ENCODE measurements at places on chromosomes 6 and 20.

DNA sequence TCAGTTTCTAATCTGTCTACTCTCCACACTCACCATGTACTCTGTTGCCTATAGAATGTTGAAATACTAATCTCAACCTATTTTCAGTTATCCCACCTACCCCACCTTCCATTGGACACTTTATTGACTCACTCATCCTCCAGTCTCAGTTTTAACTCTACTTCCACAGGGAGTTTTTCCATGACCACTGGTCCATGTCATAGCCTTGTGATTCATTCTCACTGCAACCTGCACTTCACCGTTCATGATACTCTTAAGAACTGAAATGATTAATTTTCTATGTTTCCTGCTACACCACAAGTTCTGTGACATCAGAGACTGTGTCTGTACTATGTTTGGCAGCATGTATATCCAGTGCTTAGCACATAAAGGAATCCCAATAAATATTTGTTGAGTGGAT, 122.8 kb upstream of the HSF2 start:
- no peak for DNase-seq

GRCh38 chr6:142871910-142872331, 73.1 kb downstream of the HIVEP2 start:
- no peak for DNase-seq

DNA sequence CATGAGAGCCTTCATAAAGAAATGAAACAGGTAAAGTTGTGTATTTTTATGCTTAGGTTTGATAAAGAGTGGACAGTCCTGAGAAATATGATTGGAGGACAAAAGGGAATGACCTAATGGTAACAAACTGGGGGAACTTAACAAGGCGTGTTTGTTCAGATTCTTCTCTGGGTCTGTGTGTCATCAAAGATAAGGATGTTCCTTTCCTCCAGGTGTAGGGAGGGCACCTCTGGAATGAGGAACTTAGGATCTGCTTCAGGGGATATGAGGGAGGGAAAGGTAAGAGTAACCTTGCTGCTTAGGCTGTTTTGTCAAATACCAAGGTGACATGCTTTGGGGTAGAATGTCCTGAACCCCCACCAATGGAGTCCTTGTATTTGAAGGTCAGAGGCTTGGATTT, 291.9 kb downstream of the KCNQ5 start:
- no peak for DNase-seq

- no peak for DNase-seq
Measured at GRCh38 chr20:51423290-51423667, 119.2 kb downstream of the NFATC2 start.

- DNase-seq: no peak
Measured at GRCh38 chr20:42701948-42702347, 487.8 kb downstream of the PTPRT start.

DNA sequence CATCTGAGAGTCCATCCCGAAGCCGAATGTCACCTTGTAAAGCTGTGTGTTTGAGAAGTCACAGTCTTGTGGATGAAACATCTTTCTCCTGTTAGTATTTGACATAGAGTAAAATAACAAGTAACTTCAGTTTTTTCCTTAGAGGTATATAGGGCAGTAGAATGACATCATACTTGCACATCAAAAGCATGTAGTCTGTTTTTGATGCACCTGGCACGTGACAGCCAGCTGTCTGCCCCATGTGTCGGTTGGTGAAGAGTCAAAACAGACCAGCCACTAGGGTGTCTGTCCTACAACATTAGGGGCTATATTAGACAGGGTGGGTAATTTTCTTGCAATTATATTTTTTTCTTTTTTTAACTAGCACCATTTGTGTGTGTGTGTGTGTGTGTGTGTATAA, 70.2 kb downstream of the SNX9 start:
- DNase-seq: no peak

- DNase-seq: no peak
Measured at GRCh38 chr6:149379977-149380376, 20.1 kb upstream of the SUMO4 start.

DNA sequence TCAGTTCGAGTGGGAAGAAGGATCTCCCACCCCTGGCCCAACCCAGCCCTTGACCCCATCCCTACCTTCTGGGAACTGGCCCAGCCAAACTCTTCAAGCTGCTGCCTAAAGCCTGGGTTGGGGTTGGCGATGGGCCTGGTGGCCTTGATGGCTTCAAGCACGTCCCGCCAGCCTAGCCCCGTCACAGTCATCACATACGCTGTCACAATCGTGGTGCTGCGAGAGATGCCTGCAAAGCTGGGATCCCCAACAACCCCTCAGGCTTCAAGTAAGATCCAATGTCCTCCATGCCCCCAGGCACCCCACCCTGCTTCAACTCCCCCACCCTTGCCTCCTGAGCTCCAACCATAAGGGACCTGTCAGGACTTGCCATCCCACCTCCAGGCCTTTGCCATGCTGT, 7.8 kb downstream of the DUSP15 start:
- no peak for DNase-seq

DNA sequence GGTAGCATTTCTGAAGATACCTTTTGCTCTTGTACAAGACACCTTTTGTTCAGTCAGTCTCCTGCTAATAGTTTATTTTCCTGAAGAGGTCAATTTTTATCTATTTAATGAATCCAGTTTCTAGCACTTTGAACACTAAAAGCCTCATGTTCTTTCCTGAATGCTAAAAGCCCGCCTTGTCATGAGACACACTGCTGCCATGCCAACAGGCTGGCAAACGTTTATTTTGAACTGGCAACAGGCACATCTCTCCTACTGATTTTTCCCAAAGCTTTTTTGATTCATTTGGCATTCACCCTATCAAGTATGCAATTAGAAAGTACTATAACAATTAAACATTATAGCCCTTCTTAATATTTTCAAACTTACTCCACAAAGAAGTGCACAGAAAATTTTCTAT, 421.2 kb upstream of the EYS start:
- DNase-seq: no peak

DNA sequence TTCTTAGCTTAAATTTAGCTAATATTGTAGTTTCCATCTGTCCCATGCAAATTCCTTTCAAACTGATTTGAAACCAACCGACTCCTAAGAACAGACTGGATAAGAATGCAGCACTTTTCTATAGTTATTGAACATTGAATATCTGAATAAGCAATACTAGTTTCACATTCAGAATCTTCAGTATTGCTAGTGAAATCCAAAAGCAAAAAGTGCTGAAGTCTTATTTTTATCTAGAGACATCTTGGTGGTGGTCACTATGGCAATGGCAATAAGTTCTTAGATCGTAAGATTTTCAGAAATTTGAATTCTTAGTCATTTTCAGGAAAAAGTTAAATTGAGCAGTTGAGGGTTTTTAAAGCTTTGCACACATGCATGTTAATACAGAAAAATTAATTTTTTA, 2.7 kb downstream of the TFB1M start:
- DNase-seq: no peak

GRCh38 chr6:150511313-150511712, 88.4 kb upstream of the PLEKHG1 start:
- no peak for DNase-seq

GRCh38 chr20:13349235-13349604, 128.1 kb downstream of the ISM1 start:
- no peak for DNase-seq

GRCh38 chr6:45477278-45477677, 99.5 kb upstream of the SUPT3H start:
- no peak for DNase-seq

DNA sequence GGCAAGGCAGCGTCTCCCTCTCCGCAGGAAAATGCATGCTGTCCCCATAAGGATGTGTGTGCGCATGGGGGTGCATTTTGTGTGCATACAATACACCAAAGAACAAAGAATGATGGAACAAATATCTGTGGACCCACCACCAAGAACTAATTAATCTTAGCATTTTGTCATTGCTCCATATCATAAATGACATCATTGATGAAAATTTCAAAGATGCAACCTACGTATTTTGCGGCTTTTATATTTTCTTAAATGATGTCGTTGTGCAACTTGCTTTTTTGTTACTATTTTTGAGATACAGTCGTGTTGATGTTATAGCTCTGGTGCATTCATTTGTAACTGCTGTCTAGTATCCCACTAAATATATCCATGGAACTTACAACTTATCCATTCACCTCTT, 89.7 kb downstream of the SERAC1 start:
- no peak for DNase-seq

DNA sequence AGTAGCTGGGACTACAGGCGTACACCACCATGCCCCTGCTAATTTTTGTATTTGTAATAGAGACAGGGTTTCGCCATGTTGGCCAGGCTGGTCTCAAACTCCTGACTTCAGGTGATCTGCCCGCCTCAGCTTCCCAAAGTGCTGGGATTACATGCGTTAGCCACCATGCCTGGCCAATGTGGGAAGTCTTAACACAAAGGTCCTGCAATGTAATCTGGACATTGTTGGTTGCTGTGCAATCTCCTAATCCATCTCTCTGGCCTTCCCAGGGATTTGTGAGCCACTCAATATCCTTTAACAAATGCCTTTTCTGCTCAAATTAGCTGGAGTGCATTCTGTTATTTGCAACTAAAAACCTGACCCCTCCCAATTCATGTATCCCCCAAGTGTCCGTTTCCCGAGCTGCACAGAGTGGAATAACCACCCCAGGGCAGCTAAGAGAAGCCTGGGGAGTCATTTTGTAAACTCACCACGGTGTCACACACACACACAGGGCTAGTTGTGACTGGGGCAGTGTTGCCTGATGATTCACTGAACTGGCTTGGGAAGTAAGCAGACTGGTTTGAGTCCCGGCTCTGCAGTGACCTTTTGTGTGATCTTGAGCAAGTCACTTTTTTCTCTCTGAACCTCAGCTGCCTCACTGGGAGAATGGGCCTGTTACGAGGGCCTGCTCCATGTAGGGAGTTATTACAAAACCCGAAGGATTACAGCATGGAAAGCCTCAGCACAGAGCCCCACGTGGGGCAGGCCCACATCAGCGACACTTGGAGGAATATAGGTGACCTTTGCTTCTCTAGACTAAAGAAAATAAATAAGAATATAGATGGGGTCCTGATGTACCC, 152.3 kb downstream of the ZMYND8 start:
- no peak for DNase-seq

GRCh38 chr20:15316556-15316955, 979.1 kb upstream of the FLRT3 start:
- no peak for DNase-seq

DNA sequence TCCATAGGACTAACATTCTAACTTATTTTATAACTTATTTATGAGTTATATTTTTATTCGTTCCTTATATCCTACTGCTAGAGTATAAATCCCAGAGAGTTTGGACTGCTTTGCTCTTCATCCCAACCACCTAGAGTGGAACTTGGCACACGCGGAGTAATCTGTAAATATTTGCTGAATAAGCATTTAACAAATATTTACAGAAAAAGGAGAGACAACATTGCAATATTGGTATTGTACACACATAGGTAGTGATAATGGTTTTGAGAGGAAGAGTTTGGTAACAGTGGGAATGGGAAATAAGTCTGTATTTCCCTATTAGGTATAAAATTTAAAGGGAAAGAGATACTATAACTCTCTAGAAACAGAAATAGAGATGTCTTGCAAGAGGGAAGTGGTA, 634.8 kb upstream of the CITED2 start:
- no peak for DNase-seq

Data from NCI-H1092 treated with DMSO at 0.1 percent for 48 hours (cell line).